ENCODE measurements at places on chromosomes 2 and 18. TPM values are rescaled to one million over a fixed set of nuclear protein-coding genes. Genes with fewer than 3 reads are reported as not detected.
A peak's percentile ranks its signal among the peaks of the same experiment; 100 is the strongest.

- DNase-seq = no peak
Observed at GRCh38 chr18:22509423-22509822, 91.7 kb upstream of the CTAGE1 start.

GRCh38 chr2:176637486-176638166 lies 368.4 kb downstream of the MTX2 start:
- DNase-seq = peak; percentile 76

- DNase-seq = no peak
Observed at GRCh38 chr18:62364558-62364957, 39.4 kb downstream of the TNFRSF11A start.

The LMAN1 gene
- 88.5 TPM for total RNA-seq

All from ureter (tissue), 1 donor.